CD4-positive, alpha-beta T cell treated with Interferon gamma for 1 hour (primary cell): ENCODE measurements at places on chromosomes 6 and 20.

GRCh38 chr20:38249536-38250310 lies 10.8 kb downstream of the KIAA1755 start:
- DNase-seq, result no peak

GRCh38 chr6:8131265-8131897 lies 29.0 kb upstream of the EEF1E1 start:
- no peak for DNase-seq

DNA sequence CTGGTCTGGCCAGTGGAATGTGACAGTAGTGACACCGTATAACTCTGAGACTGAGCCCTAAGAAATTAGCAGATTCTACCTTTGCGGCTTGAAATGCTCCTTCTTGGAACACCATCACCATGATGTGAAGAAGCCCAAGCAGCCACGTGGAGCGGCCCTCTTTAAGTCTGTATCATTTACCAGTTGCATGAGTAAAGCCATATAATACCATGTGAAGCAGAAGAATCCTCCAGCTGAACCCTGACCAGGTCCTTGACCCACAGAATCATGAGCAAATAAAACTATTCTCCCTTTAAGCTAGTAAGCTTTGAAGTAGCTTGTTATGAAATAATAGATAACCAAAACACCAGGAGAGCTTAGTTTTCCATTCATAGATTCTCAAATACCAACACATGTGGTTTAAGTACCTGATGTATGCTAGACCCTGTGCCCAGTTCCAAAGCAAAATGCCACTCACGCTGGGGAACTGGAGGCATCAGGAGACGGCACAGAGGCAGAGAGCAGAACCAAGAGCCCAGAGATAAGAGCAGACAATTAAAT lies 56.8 kb upstream of the SLC32A1 start:
- DNase-seq, result no peak

GRCh38 chr6:73644941-73645591 lies 8.7 kb downstream of the SLC17A5 start:
- DNase-seq, result no peak

DNA sequence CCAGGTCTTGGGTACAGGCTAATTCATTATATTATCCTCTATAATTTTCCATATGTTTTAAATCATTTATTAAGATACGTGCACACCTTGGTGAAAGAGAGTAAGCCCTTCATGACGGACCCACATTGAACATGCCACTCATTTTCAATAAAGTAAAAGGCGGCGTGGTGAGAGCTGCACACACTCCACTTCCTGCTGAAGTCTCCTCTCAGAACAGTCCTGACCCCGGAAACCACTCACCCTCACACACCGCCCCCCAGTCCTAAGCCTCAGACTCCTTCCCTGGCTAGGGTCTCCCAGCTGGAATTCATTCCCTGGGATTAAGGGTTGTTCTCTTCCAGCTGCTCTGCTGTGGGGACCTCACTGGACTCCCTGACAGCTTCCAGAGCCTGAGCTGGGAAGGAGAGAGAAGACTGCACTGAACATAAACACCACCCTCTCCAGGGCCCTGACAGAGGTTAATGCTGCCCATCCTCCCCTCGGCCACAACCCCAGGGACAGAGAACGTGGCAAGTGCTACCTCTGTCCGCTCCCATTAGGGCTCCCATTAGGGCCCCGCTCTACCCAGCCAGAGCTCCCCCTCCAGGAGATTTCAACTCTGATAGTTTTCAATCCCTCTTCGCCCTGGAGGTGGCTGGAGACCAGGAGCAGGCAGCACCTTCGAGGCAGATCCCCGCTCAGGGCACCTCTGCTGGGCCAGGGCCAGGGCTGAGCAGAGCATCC lies 24.8 kb downstream of the GRM4 start:
- DNase-seq, result no peak

GRCh38 chr6:87436435-87436834 lies 28.7 kb downstream of the CFAP206 start:
- DNase-seq, result peak; percentile 2

GRCh38 chr20:48708630-48709029 lies 119.2 kb downstream of the PREX1 start:
- no peak for DNase-seq

GRCh38 chr6:22468256-22468965 lies 101.0 kb upstream of the HDGFL1 start:
- DNase-seq, result no peak

GRCh38 chr6:148570456-148570855 lies 176.4 kb upstream of the UST start:
- no peak for DNase-seq

- DNase-seq, result no peak
These were observed 32.0 kb upstream of the TMEM217 start for GRCh38 chr6:37289931-37290330.

GRCh38 chr6:21271428-21272155 lies 322.0 kb upstream of the SOX4 start:
- DNase-seq, result no peak

GRCh38 chr20:31811796-31812728 lies 7.1 kb upstream of the MYLK2 start:
- DNase-seq, result no peak

DNA sequence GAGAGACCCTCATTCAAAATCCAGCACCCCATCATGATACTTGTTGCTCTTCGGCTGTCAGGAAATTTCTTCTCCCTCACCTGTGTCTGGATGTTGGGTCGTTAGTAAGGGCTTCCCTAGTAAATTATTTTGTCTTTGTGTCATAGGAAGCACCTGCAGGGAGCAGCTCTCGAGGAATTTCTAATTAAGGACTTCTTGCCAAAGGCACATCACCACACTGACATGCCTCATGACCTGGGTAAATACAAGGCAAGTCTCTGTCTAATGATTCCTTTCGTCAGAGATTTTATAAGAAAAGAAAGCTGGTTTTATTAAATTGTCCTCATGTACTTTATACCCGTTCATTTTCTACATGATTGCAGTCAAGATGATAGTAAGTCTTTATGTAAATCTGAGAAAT lies at the start of gene NOX3:
NOX3 (minus strand) TSS at position 74 of the 400 bp plus-strand sequence; CDS start at position 35, 39 bp downstream.
- no peak for DNase-seq

DNA sequence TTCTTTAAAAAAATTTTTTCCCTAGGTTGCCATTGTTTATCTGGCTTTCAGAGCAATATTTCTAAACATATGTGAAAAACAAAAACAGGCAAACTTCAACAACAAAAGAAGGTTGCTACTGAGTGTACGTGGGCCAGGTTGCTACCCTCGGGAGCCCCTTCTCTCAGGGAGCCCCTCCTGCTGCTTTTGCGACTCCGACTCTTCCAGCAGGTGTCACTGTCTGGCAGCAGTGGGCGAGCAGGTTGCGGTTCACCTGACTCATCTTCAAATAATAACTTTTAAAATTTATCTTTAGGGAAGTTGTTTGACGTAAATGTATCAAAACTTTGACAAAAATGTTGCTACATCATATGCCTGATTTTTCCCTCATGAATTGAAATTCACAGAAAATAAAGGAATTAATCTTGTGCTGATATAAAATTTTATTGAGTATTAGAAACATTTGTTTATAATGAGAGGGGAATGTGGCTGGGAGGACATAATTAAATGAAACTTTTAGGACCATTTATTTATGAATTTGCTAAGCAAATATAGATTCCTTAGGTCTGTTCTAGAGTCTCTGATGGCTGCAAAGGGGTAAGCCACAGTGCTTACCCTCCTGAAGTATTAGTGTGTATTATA lies 138.8 kb downstream of the HIVEP1 start:
- peak; percentile 20 for DNase-seq
